ENCODE measurements at places on chromosomes 5 and 9. TPM values are rescaled to one million over a fixed set of nuclear protein-coding genes. Genes with fewer than 3 reads are reported as not detected.

Gene SPAAR
- polyA plus RNA-seq = 1.4 TPM

DNA sequence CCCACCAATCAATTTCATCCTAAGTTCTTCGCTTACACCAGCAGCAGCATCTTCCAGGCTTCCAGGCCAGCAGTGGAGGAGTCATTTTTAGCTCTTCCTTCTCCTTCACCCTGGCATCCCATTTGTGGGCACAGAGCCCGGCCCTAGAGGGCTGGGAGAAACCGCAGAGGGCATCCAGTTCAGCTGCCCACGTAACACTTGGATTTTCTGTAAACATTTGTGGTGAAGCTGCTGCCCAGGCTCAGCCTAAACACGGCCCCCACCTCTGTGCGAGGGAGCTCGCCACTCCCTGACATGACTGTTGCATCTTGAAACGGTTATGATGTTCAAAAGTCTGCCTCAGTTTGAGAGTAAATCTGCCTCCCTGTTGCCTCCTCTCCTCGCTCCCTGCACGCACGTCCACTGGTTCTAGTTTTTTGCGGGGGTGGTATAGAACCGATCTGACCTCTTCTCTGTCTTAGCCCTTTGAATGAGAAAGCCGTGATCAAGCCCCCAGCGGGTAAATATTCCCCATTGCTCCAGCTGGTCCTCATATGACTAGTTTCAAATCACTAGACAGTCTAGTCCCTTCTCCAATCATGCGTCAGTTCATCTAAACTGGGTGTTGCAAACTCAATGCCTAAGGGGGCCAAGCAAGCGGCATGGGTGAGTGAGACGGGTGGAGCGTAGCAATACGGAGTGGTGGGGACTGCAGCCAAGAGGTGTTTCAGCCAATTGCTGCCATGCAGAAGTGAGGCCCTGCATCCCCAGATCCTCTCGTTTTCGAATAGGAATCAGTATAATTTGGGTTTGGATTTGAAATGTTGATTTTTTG lies 34.9 kb upstream of the N4BP3 start:
- DNase-seq = no peak

GRCh38 chr5:157779221-157779620 lies 35.7 kb downstream of the LSM11 start:
- DNase-seq = no peak

DNA sequence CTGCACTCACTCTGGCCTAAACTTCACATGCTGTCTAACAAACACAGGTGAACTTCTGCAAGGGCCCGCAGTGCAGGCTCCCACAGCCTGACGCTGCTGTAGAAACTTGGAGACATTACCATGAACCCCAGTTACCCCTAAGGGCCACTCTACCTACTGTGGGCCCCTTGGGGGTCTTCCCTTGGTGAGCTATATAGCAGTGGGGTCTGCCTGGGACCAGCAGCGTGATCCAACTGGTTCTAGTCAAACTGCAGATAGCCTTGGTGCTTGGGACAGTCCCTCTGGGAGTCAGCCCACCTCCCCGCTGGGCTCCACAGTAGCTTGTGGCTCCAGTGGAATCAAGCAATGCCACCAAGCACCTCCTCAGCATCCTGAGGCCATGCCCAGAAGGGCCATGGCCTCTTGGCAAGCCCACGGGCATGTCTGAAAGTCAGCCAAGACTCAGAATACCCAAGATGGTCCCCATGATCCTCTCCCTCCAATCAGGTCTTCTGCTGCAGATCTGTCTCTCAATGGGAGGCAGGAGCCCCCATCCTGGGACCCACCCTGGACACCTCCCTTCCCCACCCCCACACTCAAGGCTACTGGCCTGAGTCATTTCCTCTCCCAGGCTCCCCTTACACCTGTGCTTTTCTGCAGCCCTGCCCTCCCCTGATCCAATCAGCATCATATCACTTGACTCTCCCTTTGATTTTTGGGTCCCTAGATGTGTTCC lies 230.0 kb upstream of the IRX1 start:
- no peak for DNase-seq

DNA sequence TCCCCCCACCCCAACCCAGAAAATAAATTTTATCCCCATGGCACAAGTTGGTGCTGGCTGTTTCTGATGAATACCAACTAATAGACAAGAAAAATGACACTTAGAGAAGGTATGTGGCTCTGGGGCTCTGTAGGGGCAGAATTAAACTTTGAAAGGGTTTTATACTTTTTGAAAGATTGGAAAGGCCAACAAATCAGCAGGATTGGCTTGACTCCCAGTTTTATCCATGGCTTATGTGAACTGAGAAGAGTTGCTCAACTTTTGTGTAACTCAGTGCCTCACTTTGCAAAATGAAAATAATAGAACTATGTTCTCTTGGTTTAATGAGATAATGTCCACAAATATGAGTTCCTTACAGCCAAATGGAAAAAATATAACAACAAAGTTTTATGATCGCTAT lies 288.9 kb upstream of the KIF2A start:
- DNase-seq = no peak

Gene ABCA1
- polyA plus RNA-seq = 12.8 TPM

GRCh38 chr9:37730256-37730655 lies 23.3 kb upstream of the TRMT10B start:
- no peak for DNase-seq
